ENCODE measurements at places on chromosomes 5 and 9.
A peak's percentile ranks its signal among the peaks of the same experiment; 100 is the strongest.

GRCh38 chr5:128403333-128403732, 134.7 kb downstream of the FBN2 start:
- DNase-seq, result no peak

- no peak for DNase-seq
Measured at GRCh38 chr5:158133369-158133768, 274.4 kb upstream of the CLINT1 start.

DNA sequence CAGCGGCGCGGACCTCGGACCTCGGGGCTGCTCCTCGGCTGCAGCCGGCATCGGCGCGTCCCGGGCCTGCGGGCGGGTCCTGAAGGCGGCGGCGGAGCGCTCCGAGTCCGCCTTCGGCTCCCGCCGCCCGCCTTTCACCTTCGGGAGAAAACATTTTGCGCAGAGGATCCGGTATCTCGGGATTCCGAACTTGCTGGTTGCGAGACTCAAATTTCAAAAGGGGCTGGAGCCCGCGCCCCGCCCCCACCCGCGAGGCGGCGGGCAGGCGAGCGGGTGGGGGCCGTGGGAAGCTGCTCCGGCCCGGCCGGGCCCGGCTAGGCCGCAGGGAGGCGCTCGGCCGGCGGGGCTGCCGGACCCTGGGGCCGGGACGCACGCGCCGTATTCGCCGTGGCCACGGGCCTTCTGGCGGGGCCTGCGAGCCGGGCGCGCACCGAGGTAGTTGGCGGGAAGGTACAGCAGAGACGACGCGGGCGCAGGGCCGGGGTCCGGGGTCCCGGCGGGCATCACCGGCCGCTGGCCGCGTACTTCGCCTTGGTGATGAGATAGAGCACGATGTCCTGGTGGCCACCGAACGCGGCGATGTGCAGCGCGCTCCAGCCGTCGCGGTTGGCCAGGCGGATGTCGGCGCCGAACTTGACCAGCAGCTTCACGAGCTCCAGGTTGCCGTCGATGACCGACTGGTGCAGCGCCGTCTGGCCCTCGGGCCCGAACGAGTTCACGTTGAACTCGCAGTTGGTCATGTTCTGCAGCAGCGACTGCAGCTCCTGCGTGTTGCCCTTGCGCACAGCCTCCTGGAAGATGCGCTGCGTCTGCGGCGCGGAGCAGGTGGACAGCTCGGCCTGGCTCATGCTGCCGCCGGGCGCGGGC, 757 bp downstream of the NRARP start:
- no peak for DNase-seq

- no peak for DNase-seq
Measured at GRCh38 chr9:114674798-114675540, 7.0 kb downstream of the TEX48 start.

- DNase-seq, result no peak
Measured at GRCh38 chr5:112906637-112907036, 15.4 kb downstream of the REEP5 start.

DNA sequence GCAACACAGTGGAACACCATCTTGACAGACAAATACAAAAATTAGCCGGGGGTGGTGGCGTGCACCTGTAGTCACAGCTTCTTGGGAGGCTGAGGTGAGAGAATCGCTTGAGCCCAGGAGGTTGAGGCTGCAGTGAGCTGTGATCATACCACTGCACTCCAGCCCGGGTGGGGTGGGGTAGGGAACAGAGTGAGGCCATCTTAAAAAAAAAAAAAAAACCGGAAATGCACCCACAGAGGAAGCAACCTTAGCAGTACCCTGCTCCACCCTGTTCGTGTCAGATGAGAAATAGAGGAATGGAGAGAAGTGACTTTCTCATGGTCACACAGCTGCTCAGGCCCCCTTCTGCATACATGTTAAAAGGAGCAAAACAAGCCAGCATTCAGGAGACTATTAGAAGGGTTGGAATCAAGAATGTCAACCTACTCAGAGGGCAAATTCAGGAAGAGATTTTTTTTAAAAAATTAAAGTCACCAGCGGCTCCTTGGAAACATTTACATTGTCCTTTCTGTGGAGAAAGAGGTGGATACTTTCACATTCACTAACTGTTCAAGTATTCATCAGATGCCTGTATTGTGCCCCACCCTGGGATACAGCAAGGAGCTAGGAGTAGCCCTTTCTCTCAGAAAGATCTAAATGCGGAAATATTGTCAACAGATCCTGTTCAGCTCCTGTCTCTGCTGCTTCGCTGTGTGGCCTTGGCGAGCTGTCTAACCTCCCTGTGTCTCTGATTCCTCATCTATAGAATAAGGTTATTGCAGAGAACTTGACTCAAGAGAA, 41.0 kb downstream of the CYFIP2 start:
- no peak for DNase-seq

- no peak for DNase-seq
Measured at GRCh38 chr5:174528821-174529544, 195.4 kb upstream of the MSX2 start.

GRCh38 chr5:44952376-44952775, 143.6 kb downstream of the MRPS30 start:
- DNase-seq, result peak; percentile 53

- no peak for DNase-seq
Measured at GRCh38 chr5:164139423-164139822, 634.0 kb downstream of the MAT2B start.

DNA sequence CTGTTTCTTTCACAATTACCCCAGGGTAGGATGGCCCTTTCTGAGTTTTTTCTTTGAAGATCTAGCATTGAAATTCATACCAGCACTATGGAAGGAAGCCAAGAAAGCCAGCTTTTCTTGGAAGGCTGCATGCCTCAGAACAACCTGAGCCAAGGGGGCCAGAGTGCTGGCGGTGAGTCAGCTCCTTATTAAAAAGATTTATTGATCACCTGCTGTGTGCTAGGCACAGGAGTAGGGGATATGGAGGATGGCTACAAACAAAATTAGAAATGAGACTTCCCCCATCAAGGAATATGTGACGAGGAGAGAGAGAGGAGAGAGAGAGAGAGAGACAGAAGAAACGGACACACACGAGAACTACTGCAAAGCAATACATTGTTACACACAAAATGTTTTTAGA, 184.6 kb upstream of the PUM3 start:
- DNase-seq, result no peak

DNA sequence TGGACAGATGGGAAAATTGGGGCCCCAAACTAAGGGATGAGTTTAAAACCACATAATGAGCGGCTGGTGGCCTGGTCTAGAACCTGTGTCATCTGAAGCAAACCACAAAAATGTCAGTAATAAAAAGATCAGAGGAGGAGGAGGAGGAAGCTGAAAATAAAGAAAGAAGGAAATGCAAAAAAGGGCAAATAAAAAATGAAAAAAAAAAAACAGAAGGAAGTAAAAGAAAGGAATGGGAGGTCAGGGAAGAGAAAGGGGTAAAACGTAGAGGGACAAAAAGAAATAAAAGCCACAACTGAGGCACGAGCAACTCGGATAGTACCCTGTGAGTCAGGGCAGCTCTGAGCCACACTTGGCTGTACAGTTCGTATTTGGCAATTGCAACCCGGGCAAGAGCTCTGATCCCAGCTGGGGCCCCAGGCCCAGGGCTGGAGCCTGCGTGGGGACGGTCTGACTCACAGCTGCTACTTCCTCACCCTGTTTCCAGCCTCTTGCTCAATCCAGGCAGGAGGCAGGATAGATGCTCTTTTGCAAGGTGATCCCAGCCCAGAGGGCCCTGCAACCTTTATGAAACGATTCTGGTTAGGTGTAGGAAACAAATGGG, 137.9 kb upstream of the TRIM32 start:
- no peak for DNase-seq

DNA sequence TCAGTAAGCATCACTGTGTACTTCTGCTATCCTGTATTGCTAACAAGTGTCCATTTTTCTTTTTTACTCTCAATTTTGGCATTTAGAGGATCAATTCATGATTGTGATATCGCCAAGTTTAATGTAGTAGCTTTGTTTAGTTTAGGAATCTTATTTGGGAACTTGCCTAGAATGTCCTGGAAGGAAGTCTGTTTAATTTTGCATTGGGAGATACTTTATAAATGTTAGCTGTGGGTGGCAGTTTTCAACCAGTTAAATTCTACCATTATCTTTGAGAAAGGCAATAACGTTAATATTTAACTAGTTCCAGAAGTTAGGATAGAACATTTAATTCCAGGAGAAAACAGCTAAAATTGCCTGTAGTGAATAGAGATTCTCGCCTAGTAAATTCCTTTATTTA, 78.6 kb downstream of the PBX3 start:
- no peak for DNase-seq

DNA sequence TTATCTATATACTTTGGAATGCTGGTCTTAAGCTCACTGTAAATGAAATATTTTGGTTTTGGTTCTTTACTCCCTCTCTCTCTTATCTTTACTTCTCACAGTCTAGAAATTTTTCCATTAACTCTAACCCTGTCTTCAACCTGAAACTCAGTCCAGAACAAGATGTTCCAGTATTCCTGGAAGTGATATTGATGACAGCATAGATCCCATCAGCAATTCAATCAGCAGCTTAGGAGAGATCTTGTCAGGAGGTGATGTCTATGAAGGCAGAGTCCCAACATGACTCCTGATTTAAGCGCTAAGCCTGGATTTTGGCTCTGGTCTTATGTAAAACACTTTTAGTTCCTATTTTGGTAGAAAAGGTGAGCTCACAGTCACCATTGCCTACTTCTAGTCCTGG, 52.6 kb downstream of the RFK start:
- DNase-seq, result no peak

GRCh38 chr9:124489222-124489621, 18.0 kb downstream of the NR5A1 start:
- no peak for DNase-seq

- DNase-seq, result no peak
Measured at GRCh38 chr9:33661176-33661575, 134.2 kb upstream of the PRSS3 start.

DNA sequence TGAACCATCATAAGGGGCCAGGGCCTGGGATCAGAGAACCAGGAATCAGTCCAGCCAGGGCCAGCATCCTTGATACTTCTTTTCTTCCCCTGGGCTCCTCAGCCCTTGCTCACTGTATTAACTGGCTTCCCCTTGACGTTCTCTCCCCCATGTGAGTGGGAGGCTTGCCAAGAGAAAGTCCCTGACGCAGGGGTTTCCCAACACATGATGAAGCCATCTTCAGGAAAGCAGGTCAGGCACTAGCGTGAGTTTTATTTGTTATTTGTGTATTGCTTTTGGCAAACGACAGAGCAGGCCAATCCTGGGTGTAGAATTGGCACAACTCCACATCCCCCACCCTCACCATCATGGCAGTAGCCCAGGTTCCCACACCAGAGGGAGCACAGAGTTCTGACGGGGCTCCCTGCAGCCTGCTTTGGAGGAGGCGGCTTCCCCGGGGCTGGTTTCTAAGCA, 165.5 kb upstream of the NFIL3 start:
- DNase-seq, result no peak

DNA sequence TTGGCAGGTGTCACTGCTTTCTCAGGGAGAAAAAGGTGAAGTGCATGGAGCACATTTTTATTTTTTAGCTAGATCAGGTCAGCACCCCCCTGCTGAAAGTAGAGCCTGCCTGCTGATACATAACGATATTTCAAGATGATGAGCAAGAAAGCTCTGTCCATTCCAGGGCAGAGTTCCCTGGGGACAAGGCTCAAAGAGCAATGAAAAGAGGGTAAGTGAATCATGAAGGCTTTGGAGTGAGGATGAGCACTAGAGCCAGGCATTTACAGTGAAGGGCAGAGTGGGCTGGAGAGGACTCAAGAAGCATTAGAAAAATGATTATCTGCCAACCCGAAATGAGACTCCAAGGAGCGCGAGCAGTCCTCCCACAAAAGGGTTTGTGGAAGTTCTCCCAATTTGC, 345.7 kb downstream of the TLE4 start:
- DNase-seq, result no peak

DNA sequence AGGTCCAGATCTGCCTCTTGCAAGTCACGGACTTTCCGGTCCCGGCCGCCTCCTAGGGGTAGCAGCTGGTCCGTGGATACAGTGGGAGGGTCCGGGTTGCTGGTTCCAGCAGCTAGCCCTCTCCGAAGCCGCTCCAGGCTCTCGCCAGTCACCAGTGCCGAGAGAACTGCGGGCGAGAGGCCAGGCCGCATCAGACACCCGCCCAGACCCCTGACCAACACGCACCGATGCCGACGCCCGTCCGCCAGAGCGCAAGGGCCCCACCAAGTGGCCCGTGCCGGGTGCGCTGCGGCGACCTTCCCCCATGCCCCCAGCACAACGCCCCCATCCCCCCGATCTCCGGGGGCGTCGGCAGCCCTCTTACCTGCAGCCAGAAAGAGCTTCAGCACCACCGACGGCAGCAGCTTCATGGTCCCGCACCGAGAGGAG, 470 bp downstream of the HBEGF start:
- no peak for DNase-seq

GRCh38 chr9:6788162-6789016, 30.6 kb downstream of the KDM4C start:
- DNase-seq, result no peak

- no peak for DNase-seq
Measured at GRCh38 chr9:123548741-123549545, 192.9 kb downstream of the CRB2 start.

- DNase-seq, result no peak
Measured at GRCh38 chr5:76831110-76831452, 12.3 kb downstream of the F2RL1 start.

DNA sequence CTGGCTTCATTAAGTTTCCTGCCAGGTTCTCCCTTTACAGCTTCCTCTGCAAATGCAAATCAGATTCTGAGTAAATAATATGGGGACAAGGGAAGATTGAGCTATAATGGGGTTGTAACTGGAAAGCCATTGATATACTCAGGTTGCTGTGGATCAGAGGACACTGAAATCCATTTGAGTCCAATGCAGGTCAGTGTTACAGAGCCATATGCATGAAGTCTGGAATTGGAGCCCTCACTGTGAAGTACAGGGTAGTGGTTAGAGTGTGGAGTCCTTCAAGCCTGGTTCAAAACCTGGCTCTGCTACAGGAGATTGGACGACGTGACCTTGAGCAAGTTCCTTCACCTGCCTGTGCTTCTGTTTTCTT, 48.7 kb downstream of the TIMD4 start:
- DNase-seq, result no peak

DNA sequence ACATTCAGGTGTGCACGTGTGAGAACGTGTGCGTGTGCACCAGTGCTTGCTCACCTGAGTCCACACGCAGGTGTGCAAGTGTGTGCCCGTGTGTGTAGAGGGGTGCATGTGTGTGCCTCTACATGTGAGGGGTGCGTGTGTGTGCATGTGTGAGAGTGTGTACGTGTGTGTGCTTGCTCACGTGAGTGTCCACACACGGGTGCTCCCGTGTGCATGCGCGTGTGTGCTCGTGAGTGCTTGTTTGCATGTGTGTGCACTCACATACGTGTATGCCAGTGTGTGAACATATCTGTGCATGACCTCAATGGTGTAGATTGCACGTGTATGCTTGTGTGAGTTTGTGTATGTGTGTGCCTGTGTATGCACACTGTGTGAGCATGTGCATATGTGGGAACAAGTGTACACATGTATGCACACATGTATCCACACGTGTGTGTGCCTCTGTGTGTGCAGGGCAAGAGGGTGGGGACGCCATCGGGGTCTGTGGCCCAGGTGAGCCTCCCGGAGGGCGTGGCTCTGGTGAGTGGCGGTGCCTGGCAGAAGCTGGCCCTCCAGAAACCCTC, 40.6 kb upstream of the NOTCH1 start:
- DNase-seq, result no peak
